ENCODE measurements at places on chromosomes 7 and 10. TPM values are rescaled to one million over a fixed set of nuclear protein-coding genes. Genes with fewer than 3 reads are reported as not detected.

GRCh38 chr10:117652228-117653169, 110.0 kb downstream of the EMX2 start:
- no peak for DNase-seq

- DNase-seq, result no peak
These were observed 106.8 kb downstream of the SLIT1 start for GRCh38 chr10:97078938-97079445.

CPA4 gene
- total RNA-seq, result not detected

FGL2 gene
- total RNA-seq, result 0.13 TPM

RAPGEF5 gene
- 171 TPM for total RNA-seq
